Cortex of kidney (tissue), 1 donor: ENCODE measurements at places on chromosomes 11 and 22.

DNA sequence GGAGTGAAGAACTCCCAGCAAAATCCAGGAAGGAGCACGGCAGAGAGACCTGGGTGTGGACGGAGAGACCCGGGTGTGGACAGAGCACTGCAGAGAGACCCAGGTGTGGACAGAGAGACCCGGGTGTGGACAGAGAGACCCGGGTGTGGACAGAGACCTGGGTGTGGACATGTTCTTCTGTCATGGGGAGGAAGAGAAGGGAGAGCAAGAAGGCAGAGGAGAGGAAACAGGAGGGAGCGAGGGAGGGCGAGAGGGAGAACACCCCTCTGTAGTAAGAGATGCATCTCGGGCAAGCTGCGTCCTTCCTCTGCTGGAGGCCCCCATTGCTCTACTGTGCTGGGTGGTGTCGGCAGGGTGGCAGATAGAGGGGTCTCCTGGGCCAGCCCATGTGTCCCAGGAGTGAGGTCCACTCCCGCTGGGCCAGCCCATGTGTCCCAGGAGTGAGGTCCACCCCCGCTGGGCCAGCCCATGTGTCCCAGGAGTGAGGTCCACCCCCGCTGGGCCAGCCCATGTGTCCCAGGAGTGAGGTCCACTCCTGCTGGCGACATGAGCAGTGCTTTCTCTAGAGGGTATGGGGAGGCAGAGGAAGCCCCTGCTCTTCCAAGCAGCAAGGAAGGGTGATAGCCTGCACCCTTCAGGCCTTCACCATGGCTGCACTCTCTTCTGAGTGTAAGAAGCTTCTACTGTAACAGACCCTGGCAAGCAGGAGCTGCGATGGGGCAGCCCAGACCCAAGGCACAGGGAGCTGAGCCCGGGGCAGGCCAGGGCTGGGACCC lies 934.2 kb downstream of the BRD1 start:
- no peak for DNase-seq

GRCh38 chr11:36264011-36264972 lies 24.9 kb downstream of the COMMD9 start:
- no peak for DNase-seq

GRCh38 chr11:126194121-126194543 lies 17.3 kb downstream of the RPUSD4 start:
- no peak for DNase-seq

DNA sequence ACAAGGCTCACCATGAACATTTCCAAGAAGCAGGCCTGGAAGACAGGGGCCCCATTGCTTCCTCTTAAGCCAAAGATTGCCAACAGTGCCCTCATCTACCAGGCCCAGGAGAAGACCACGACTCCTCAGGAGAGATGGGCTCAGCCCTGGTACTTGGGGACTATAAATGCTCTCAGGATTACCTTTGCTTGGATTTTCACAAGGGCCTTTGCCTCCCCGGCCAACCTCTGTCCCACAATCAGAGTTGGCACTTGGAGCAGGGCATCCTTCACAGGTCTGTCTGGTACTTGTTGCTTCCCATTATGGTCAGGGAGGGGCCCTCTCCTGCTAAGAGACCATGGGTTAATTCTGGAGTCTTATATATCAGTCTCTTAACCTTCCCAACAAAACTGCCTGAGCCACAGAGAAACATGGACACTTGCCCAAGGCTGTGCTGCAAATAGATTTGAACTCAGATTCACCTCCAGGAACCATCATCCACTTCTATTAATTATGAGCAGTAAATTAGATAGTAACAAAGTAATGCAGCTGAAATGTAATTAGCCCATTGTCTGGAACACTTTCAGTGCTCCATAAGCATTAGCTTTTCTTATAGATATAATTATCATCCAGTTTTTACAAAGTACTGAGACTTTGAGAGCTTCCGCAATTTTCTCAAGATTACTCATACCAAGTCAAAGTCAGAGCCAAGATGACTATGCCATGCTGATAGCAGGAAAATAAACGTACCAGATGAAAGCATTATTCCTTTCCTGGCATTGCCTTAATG lies 33.5 kb downstream of the POU2AF3 start:
- DNase-seq: no peak

DNA sequence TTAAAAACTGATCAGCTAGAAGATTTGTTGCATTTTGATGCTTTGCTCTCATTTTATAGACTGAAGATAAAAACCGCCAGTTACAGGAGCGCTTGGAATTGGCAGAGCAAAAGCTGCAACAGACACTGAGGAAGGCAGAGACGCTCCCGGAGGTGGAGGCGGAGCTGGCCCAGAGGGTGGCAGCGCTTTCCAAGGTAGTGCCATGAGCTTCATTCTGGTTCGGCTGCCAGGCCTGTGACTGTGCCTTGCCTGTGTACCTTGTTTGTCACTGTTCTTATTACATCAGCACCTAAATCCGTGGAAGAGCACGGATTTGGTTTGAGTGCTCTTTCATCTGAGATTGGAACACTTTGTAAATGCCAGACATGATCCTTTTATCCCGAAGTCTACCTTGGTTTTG lies 61.4 kb downstream of the PPFIA1 start:
- DNase-seq: no peak

GRCh38 chr11:102426000-102426399 lies 26.6 kb downstream of the TMEM123 start:
- no peak for DNase-seq

- no peak for DNase-seq
These were observed 4.6 kb downstream of the HYLS1 start for GRCh38 chr11:125892071-125892470.

DNA sequence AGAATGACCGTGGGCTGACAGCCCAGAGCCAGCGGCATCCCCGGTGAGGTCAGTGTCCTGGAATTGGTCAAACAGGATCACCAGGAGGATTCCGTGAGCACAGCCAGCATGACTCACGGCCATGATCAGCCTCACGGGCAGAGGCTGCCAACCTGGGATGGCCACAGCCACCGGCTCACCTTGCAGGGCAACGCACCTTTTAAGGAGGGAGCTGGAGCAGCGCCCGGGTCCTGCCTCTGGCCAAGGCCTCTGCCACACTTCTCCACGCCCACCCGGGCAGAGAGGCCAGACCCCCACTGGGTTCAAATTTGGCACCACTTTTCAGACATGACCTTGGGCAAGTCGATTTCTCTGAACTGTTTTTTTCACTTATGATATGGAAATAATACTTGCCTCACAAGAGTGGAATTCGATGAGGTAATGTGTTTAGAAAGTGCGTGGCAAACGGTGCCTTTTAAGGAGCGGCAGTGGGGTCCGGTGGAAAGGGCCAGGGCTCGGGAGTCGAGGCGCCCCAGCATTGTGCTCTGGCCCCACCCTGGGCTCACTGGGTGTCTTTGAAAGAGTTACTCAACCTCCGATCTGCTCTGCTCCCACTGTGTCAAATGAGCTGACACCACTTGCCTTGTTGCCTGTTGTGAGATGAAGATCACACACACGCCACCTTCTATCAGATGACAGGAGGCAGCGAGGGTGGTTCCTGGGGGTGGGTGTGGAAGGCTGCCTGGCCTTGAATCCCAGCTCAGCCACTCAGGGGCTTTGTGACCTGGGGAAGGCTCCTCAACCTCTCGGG lies 16.0 kb downstream of the TXN2 start:
- no peak for DNase-seq

DNA sequence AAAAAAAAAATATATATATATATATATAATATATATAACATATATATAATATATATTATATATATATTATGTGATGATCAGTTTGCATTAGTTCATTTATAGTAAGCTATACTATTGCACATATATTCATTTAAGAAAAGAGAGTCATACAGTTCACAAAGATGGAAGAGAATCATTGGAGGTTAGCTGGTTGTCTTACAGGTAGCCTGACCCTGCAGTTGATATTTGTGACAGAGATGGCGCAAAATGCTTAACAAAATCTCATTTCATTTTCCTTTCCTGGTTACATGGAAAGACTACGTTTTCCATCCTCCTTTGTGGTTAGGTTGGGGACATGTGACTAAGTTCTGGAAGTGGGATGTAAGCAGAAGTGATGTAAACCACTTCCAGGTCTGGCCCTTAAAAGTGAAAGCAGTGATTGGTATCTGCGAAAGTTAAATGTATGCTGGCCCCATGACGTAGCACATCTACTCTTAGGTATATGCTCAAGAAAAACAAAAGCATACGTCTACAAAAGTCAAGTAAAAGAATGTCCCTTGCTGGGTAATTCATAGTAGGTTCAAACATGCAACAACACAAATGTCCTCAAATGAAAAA lies 7.2 kb upstream of the TMEM135 start:
- no peak for DNase-seq

DNA sequence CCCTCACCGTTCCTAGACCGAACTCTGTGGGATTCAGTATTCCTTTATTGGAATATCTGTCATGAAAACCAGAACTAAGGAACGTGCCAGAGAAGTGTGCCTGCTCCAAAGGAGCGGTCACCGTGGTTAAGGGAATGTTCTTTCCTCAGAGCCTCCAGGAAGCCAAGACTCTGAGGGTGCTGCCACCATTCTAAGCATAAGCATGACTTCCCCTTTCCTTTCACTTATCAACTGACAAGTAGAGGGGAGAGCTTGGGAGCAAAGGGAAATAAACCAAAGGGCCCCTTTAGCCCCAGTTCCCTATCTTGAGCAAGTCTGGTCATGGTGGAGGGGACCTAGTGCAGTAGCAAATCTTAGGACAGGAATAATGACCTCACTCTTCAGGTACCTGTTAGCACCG lies 26.8 kb downstream of the CTR9 start:
- DNase-seq: no peak

DNA sequence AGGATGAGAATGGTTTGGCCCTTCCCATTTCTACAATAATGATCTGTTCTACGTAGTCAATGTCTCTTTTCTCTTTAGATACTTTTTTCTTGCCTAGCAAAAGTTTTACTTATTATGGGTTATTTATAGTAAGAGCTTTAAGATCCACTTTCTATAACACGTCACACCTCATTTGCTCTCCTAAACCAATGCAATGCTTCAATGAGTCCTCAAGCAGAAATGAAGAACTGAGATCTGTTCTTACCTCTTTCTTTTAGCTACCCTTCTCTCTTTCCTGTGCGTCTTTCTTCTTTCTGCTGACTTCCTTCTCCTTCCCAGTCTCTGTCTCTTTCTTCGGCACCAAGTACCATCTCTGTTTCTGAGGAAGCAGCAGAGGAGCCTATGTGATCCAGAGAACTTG lies 61.8 kb downstream of the SNX19 start:
- no peak for DNase-seq

DNA sequence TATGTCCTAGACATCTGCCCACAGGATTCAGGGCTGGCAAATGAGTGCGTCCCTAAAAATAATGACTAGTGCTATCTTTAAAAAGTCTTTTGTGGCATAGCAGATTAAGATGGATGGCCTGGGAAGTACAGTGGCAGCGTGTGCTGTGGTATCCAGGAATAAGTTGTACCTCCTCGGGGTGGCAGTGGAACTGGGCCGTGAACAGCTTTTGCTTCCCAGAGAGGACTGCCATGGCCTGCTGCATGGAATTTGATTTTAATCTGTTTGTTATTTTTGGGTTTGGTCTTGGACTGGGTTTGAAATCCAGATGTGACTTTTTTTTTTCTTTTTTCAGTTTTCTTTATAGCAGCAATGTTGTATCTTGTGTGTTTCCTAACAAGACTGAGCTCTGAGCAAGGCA lies 71.3 kb upstream of the PARVG start:
- no peak for DNase-seq

GRCh38 chr11:104967534-104968354 lies 630 bp downstream of the CASP4 start:
- no peak for DNase-seq

DNA sequence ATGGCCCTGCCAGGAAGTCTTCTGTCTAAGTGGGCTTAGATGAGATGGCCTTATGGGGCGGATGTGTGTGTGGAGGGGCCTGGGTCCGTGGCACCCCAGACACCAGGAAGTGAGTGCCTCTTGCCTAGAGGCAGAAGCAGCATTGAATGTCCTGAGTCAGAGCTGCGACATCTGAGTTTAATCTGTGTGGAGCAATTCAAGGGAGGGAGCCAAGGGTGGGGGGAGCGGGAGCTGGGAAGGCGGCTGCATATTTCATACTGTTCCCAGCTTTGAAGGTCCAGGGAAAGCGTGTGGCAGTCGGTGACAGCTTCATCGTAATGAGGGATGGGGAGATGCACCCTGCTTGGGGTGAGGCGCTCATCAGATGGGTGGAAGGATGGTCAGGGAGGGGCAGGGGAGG lies 73.5 kb upstream of the THY1 start:
- no peak for DNase-seq

- DNase-seq: no peak
These were observed 114.8 kb downstream of the C11orf58 start for GRCh38 chr11:16853266-16853665.

GRCh38 chr22:32142600-32142999 lies 16.5 kb downstream of the C22orf42 start:
- no peak for DNase-seq

- no peak for DNase-seq
These were observed 13.3 kb upstream of the BCR start for GRCh38 chr22:23166841-23167616.

- DNase-seq: no peak
These were observed 19.2 kb upstream of the TH start for GRCh38 chr11:2190657-2191471.

- DNase-seq: no peak
These were observed 327 bp upstream of the MED17 start for GRCh38 chr11:93783765-93784144.

DNA sequence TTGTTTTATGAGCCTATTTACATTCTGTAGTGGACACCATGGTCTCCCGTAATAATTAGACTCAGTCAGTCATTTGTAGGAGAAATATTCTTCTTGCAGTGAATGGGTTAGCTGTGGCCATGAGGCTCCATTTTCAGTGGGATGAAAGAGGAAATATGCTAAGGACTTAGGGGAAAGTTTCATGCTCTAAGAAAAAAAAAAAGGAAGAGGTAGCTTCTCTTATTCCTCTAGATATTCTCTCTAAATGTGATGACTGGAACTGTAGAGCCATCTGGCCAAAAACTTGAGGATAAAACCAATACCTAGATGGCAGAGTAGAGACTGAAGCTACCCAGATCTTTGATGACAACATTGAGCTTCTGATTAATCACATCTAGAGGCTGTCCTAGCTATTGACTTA lies 75.8 kb upstream of the SESN3 start:
- DNase-seq: no peak

GRCh38 chr11:7974668-7975067 lies 9.4 kb upstream of the NLRP10 start:
- DNase-seq: no peak

- no peak for DNase-seq
These were observed 23.5 kb downstream of the APLNR start for GRCh38 chr11:57213342-57214097.
